Uterus (tissue), 4 donors: ENCODE measurements at places on chromosomes 5 and 9. TPM values are rescaled to one million over a fixed set of nuclear protein-coding genes. Genes with fewer than 3 reads are reported as not detected.

GRCh38 chr9:101791938-101792337 is 53.5 kb upstream of the GRIN3A start:
- no peak overlapping the region for H3K27ac ChIP-seq
- H3K36me3 ChIP-seq = no peaks in the 10 kb centered on the region
- no peak for DNase-seq
- H3K4me3 ChIP-seq = no peak overlapping the region
- H3K27me3 ChIP-seq = no peaks in the 10 kb centered on the region

DNA sequence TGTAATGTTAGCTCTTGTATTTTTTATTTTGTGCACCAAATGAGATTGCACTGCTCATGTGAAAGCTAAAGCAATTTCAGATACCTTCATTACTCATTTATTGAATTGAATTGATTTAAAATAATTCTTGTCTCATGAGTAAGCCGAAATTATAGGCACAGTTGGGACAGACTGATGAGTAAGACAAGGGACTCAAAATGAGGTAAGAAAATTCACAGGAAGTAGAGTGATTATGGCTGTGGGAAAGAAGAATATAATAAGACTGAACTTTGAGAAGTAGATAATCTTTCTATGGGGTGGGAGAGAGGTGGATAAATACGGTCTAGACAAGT is 51.1 kb downstream of the NUDT12 start:
- DNase-seq = no peak
- no peak overlapping the region for H3K27ac ChIP-seq
- no peaks in the 10 kb centered on the region for H3K27me3 ChIP-seq

GRCh38 chr5:107263387-107264018 is 407.2 kb downstream of the EFNA5 start:
- H3K4me3 ChIP-seq = no peak overlapping the region
- no peaks in the 10 kb centered on the region for H3K27me3 ChIP-seq
- DNase-seq = no peak

DNA sequence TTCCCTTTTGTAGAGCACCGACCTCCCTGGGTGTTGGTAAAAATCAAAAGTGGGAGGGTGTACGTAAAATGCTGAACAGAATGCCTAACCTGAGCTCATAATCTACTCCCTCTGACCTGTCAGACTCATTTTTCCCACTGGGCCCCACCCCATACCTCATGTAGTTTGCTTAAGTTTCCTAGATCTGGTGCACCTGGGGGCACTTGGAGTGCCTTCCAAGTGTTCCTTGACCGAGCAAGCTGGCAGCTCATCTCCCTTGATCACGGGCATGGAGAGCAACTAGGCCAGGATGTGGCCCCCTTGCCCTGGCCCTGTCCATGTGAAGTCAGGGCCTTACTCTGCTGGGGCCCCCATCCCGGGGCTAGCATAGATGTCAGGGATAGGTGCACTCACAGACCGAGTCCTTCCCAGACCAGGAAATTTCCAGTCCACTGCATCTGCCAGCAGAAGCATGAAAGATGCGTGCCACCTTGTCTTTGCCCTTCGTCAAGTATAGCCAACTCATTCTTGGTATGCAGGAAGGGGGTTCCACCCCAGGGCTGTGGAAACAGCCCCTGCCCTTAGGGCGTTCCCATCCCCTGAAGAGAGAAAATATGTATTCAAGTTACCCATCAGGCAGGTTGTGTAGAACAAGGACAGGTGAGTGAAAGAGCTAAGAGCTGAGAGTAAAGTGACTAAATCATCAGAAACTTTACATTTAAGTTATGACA is 41.9 kb downstream of the SLC22A5 start:
- no peaks in the 10 kb centered on the region for H3K36me3 ChIP-seq
- H3K4me3 ChIP-seq = peak overlapping the region; percentile 65
- no peaks in the 10 kb centered on the region for H3K4me1 ChIP-seq
- DNase-seq = no peak

DNA sequence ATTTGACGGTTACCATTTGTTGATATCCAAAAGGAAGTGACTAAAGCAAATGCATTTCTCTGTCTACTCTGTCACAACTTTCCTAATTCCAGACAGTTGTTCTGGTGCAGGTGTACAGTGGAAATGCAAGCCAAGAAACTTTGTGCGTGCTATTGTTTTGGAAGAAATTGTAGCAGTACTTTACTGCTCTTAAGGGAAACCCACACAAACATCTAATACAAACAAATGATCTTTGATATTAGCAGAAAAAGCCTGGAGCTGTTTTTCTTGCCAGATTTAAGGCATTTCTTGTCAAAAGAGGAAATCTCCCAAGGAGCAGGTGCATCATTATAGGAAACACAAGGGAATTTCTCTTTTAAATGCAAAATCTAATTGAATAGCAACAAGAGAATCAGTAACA is 2.0 kb downstream of the SNCAIP start:
- DNase-seq = no peak
- no peak overlapping the region for H3K4me3 ChIP-seq
- no peak overlapping the region for H3K27ac ChIP-seq
- H3K4me1 ChIP-seq = no peaks in the 10 kb centered on the region

- no peaks in the 10 kb centered on the region for H3K27me3 ChIP-seq
- H3K4me3 ChIP-seq = no peak overlapping the region
- no peak for DNase-seq
- no peaks in the 10 kb centered on the region for H3K36me3 ChIP-seq
These were observed 10.0 kb downstream of the CEMIP2 start for GRCh38 chr9:71758277-71758676.

HAVCR1 gene
- total RNA-seq = not detected

ENTREP1 gene
- total RNA-seq = 0.59 TPM
